AG04450 (cell line): ENCODE measurements at places on chromosomes 16 and 17.

DNA sequence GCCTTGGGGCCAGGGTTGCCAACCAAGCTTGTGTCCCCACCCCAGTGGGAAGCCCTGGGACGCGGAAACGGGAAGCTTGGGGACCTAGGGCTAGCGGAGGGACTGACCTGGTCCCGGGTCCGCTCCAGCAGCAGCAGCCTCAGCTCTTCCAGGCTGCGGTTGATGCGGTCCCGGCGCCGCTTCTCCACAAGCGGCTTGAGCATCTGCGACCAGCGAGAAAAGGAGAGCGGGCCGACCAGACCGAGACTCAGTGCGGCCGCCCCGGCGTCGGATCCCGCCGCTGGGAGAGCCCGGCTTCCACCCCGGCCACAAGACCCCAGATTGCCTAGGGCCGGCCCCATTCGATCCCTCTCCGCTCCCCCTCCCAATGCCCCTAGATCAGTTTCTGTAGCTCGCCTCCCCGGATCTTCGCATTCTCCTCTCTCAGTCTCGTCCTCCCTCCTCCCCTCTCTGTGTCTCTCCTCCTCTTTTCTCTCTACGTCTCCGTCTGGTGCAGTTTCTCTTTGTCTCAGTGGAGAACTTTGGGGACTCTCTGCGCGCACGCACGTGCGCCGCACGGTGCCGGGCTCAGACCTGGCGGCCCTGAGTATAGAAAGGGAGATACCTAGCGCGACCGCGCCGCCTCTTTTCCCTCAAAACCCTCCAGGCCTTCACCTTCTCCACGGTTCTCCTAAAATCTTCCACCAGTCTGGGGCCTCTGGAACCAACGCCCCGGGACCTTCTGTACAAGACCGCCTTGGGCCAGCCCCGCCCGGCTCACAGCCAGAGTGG lies 797 bp downstream of the HES7 start:
- DNase-seq, result no peak

DNA sequence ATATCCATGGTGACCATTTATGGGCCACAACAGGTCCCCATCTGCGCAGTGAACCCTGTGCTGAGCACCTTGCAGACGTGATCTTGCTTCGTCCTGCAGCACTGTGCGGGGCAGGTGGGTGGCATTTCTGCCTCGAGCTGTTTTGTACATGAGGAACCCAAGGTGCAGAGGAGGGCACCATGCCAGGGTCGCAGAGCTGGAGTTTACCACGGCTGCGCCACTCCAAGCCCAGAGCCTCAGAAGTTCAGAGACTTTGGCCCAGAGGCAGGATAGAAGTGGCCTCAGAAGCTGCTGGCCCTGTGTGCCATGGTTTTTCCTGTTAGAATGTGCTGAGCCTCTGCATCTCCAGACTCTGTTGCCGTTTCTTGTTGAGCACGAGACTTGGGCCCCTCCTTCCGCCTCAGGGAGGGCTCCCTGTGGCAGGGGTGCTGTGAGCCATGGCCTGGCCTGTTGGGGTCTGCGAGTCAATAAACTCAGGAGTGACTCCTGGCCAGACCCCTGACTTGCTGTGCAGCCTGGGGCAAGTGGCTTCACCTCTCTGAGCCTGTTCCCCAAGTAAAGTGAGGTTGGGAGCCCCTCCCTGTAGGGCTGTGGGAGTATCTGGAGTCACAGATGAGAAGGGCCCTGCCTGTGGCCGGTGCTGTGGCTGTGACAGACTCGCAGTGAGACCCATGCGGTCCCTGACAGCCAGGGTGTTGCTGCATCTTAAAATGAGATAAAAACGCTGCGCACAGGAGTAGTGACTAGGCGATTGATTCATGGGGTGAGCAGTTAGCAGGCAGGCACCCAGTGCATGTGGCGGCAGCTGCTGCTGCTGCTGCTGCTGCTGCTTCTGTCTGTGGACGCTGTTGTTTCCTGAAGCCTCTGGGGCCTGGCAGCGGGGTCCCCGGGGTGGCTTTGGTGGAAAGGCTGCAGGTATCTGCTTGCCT lies 11.8 kb downstream of the MAP2K3 start:
- no peak for DNase-seq

GRCh38 chr17:77736721-77737120 lies 221.8 kb upstream of the TNRC6C start:
- DNase-seq, result no peak

- no peak for DNase-seq
Observed at GRCh38 chr16:70258065-70258464, 6.3 kb upstream of the EXOSC6 start.

GRCh38 chr17:80671825-80672110 lies 127.1 kb downstream of the RPTOR start:
- no peak for DNase-seq

DNA sequence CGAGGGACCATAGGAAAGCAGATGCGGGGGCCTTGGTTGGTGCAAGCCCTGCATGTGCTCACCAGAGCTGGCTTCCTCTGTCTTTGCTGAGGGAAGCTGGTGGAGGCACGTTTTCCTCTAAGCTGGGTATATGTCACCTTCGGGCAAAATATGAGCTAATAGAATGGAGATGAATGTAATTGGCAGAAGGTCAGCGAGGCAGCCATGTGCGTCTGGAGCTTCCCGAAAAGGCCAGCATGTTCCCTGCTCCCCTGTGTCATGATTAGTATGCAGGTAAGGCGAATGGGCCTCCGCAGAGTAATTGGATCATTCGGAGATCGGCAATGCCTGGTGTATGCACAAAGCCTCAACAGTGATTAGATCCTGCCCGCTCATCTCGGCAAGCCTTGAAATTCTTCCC lies 806.2 kb upstream of the EEF2KMT start:
- DNase-seq, result no peak

- DNase-seq, result no peak
Observed at GRCh38 chr17:39665642-39666224, 584 bp downstream of the TCAP start.

GRCh38 chr17:76554131-76554530 lies 14.3 kb downstream of the PRCD start:
- DNase-seq, result no peak

GRCh38 chr17:7839190-7839875 lies 5.3 kb downstream of the KDM6B start:
- no peak for DNase-seq

DNA sequence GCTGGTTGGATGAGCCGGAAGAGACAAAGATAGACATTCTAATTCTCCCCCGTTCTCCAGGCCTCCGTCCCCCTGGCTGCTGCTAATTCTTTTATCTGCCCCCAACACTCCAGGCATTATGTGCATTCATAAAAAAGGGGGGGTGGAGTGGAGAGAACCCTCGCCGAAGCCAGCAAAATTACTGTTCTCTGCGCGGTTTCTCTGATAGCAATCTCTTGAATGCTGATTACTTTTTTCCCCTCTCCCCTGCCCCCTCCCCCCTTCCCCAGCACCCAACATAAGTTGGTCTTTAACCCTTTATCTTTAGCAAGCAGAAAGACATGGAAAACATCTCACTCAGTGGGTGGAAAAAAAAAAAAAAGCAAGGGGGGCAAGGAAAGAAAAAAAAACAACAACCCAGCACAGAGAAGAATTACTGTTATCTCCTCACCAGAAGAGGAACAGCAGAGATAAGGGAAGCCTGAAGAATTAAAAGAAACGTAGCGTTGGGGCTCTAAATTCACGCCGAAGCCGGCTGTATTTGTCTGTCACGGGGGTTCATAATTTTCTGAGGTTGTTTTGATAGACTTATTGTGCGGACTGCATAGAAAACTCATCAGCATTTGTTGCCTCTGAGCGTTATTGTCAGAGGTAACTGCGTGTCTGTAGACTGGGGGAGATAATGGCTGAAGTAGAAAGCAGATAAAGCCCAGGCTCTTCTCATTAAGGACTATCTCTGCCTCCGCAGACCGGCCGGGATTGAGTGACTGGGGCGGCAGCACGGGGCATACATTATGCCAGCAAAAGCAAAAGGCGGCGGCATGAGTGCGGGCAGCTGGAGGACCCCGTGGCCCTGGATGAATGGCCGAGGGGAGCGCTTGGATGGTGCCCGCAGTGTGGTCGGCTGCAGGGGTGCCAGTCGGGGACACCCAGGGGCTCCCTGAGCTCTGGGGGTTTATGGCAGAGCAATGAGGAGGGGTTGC lies 126.9 kb downstream of the MRM1 start:
- no peak for DNase-seq

GRCh38 chr17:82399601-82400101 lies 18.5 kb upstream of the HEXD start:
- DNase-seq, result no peak

DNA sequence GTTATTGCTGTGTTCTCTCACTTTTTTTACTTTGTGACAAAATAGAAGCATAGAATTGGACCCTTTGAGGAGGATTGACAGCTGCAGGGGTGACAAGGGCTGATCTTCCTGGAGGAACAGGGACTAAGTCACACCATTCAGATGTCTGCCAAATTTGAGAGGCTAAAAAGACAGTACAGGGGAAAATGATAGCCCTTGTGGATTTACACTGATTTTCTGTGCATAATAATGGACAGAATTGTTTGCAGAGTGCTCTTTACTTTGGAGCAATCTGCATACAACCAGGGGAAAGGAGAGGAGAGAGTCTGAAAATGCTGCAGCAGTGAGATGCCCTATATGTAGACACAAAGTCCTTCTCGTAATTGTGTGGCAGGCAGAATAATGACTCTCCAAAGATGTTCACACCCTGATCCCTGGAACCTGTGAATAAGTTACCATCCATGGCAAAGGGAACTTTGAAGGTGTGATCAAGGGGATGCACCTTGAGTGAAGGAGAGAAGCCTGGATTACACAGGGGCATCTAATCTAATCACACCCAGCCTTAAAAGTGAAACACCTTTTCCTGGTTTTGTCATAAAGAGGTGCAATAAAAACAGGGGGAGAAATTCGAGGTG lies 221.4 kb upstream of the CPHXL start:
- DNase-seq, result no peak

DNA sequence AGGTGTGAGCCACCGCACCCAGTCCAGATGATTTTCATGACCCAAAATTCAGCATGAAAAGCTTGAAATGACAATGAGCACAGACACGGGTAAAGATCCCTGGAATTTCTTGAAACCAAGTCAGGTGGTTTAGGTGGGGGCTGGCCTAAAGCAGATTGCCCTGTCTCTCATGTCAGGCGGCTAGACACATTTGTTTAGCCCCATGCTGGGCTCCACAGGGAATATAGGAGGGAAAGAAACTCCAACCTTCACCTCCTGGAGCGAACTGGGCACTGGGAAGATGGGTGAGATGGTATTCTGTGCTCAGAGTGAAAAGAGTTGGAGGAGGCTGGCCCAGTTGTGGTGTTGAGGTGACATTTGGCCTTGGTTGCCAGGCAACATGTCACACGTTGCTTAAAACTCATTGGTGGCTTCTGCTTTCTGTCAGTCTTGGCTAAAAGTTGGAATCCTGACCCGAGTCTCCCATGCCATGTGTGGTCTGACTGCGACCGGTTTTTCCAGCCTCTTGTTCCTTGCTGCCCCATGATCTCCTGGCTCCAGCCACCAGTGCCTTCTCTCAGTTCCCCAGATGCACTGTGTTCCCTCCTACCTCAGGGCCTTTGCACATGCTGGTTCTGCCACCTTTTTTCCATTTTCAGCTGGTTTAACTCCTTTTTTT lies 113.7 kb downstream of the ABCC6 start:
- no peak for DNase-seq

DNA sequence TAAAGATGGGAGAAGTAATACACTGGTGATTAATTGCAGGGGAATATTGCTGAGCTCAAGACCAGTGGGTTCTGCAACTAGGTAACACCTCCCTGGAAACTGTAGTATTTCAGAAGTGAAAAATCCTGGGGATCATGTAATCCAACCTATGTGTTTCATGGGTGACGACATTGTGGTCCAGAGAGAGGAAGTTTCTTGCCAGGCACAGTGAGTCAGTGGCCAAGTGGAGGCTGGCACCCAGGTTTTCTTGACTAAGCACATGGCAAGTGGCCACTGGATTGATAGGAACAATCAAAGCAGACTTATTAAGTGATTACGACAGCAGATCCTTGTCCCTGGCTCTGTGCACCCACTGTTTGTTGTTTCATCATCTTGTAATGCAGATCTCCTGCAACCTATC lies 14.6 kb upstream of the CIITA start:
- DNase-seq, result no peak

DNA sequence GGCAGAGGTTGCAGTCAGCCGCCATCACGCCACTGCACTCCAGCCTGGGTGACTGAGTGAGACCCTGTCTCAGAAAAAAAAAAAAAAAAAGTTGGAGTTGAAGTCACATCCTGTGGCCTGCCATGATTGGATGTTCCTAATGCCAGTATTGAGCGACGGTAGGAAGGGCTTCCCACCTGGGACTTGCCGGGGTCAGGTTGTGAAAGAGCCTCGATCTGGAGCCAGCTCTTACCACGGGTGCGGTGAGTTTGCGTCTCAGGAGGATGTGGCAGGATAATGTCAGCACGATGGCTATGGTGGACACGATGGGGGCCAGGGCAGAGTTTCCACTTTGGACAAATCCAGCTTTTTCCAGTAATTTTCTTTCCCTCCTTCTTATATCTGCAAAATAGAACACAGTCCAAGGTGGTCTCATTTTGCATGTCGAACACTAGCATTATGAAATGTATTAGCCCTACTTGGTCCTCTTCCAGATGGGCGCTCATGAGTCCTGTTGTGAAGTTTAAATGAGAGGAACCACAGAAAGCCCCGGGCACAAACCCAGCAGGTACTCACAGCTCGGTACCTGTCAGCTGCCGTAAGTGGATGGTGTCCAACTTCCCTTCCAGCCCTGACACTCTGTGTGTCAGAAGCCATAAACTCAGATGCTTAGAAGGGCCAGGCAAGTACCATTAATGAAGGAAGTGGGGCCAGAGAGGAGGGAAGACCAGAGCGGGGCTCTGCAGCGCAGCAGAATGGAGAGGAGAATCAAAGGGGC lies 22.2 kb downstream of the ABCC12 start:
- no peak for DNase-seq
